Aorta (tissue), 5 donors: ENCODE measurements at places on chromosomes 13 and 19. TPM values are rescaled to one million over a fixed set of nuclear protein-coding genes. Genes with fewer than 3 reads are reported as not detected.

The ZNF626 gene
- polyA plus RNA-seq = 4.5 TPM

The MEIS3 gene
- polyA plus RNA-seq = 0.75 TPM

GRCh38 chr19:5943623-5944022 lies 29.6 kb downstream of the CAPS start:
- no peaks in the 10 kb centered on the region for H3K4me1 ChIP-seq
- H3K27me3 ChIP-seq = no peaks in the 10 kb centered on the region
- no peak overlapping the region for H3K4me3 ChIP-seq
- H3K36me3 ChIP-seq = peaks cover 4% of the 10 kb centered on the region
- no peak overlapping the region for H3K27ac ChIP-seq

GRCh38 chr13:46893798-46894560 lies 2.9 kb downstream of the HTR2A start:
- H3K36me3 ChIP-seq = no peaks in the 10 kb centered on the region
- H3K27ac ChIP-seq = peak overlapping the region; percentile 81
- no peaks in the 10 kb centered on the region for H3K4me1 ChIP-seq
- H3K27me3 ChIP-seq = no peaks in the 10 kb centered on the region
- peak overlapping the region; percentile 62 for H3K4me3 ChIP-seq
- DNase-seq = peak; percentile 79

The NCAN gene
- not detected for polyA plus RNA-seq

The RSPH6A gene
- polyA plus RNA-seq = not detected

DNA sequence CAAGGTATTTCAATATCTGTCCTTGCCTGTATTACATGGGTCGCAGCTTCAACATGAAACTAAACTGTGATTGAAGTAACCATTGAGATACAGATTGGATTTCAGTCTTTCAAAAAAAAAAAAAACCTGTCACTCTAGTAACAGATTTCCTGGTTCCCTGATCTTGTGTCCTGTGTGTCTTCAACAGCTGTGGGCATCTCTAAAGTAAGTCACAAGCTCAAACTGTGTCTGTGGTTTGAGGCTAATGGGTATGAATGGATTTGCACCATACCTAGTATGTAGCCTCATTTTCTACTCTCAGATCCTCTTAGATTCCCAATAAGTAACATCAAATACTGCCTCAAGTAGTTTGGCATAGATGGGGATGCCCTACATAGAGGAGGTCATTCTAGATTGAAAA lies 300.1 kb downstream of the COG6 start:
- no peaks in the 10 kb centered on the region for H3K36me3 ChIP-seq
- DNase-seq = no peak
- no peak overlapping the region for H3K27ac ChIP-seq
- no peak overlapping the region for H3K4me3 ChIP-seq

DNA sequence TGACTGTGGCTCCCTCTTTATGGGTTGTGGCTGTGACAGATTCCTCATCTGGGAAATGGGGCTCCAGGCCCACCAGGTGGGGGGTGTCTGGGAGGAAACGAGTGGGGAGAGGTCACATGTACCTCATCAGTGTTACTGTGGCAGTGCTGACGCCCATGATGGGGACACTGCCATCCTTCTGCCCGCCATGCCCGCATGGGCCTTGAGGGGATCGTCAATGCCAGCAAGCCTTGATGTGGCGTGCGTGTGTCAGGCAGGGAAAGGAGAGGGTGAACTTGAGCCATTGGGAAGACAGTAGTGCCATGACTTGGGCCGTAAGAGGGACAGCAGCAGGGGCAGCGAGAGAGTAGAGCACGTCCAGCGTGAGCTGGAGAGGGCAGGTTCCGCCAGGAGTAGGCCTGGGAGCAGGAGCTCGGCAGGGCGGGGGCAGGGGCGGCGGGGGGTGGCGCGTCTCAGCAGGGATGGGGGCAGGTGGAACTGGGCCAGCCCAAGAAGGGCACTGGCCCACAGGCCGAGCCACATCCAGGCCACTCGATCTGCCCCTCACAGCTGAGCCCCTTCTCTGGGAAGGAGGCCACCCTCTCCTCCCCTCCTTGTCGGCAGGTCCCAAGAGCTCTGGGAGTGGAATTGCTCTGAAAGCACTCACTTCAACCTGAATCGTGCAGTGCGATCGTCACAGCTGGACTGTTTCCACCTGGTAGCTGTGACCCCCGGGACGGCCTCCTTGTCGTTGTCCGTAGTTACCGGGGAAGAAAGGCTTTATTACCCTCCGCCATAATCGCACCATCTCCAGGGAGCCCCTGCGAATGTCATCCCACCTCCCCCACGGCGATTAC lies 9.9 kb downstream of the KLHL26 start:
- no peaks in the 10 kb centered on the region for H3K27me3 ChIP-seq
- no peak overlapping the region for H3K27ac ChIP-seq
- no peak overlapping the region for H3K4me3 ChIP-seq
- DNase-seq = no peak

DNA sequence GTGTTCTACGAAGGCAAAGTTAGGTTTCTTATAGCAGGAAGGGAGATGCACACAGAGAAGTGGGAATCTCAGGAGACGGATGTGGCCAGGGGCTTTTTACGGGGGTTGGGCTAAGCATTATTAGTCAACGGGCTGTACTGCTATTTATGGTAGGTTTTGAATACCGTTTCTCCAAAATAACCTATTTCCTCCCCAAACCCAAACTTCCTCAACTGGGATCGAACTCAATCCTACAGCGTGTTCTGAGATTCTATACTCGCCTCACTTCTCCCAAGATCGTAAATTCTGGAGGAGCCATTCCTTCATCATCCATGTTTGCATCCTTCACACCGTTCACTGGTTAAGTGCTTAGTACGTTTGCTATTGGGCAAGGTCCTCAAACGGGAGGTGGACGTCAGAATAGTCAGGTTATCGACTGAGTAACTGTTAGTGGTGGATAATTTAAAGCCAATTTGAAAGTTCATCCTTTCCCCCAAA lies 1.2 kb upstream of the TRIM13 start:
- peaks cover 4% of the 10 kb centered on the region for H3K4me1 ChIP-seq
- H3K27me3 ChIP-seq = no peaks in the 10 kb centered on the region
- no peaks in the 10 kb centered on the region for H3K36me3 ChIP-seq
- peak overlapping the region; percentile 80 for H3K27ac ChIP-seq

The PSG1 gene
- not detected for polyA plus RNA-seq

DNA sequence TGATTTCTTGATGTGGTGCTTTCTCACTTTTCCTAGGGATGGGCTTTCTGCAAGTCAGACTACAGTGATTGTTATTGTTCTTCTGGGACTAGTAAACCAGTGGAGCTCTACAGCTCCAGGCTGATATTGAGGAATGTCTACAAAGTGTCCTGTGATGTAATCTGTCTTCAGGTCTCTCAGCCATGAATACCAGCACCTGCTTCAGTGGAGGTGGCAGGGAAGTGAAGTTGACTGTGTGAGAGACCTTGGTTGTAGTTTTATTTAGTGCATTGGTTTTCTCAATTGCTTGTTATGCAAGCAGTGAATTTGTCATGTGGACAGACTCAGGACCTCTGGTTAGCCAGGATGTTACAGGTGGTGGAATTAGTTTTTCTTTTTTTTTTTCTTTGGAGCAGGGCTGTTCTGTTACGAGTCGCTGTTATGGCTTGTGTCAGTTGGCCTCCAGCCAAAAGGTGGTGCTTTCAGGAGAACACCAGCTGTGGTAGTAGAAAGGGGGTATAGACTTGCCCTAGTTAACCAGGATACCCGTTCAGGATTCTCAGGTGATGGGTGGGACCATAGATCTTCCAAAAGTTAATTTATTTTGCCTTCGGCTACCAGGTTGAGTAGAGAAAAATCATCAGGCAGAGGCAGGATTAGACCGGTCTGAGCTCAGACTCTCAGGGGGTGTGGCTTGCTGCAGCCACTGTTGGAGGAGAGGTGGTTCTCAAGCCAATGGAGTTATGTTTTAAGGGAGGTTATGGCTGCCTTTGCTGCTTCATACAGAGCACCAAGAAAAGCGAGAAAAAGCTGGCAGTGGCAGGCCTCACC lies 11.9 kb upstream of the ZNF675 start:
- H3K27ac ChIP-seq = no peak overlapping the region
- DNase-seq = no peak
- no peak overlapping the region for H3K4me3 ChIP-seq
- H3K27me3 ChIP-seq = no peaks in the 10 kb centered on the region
- H3K4me1 ChIP-seq = no peaks in the 10 kb centered on the region
- no peaks in the 10 kb centered on the region for H3K36me3 ChIP-seq

- no peak overlapping the region for H3K4me3 ChIP-seq
- peaks cover 2% of the 10 kb centered on the region for H3K36me3 ChIP-seq
- H3K4me1 ChIP-seq = no peaks in the 10 kb centered on the region
- no peak overlapping the region for H3K27ac ChIP-seq
- DNase-seq = no peak
Measured at GRCh38 chr19:49807058-49807903, 5.8 kb downstream of the FUZ start.

The KCTD4 gene
- polyA plus RNA-seq = 0.26 TPM

The C19orf67 gene
- polyA plus RNA-seq = not detected

GRCh38 chr19:46887240-46887782 lies 26.5 kb downstream of the ARHGAP35 start:
- H3K36me3 ChIP-seq = no peaks in the 10 kb centered on the region
- no peaks in the 10 kb centered on the region for H3K27me3 ChIP-seq
- DNase-seq = no peak

DNA sequence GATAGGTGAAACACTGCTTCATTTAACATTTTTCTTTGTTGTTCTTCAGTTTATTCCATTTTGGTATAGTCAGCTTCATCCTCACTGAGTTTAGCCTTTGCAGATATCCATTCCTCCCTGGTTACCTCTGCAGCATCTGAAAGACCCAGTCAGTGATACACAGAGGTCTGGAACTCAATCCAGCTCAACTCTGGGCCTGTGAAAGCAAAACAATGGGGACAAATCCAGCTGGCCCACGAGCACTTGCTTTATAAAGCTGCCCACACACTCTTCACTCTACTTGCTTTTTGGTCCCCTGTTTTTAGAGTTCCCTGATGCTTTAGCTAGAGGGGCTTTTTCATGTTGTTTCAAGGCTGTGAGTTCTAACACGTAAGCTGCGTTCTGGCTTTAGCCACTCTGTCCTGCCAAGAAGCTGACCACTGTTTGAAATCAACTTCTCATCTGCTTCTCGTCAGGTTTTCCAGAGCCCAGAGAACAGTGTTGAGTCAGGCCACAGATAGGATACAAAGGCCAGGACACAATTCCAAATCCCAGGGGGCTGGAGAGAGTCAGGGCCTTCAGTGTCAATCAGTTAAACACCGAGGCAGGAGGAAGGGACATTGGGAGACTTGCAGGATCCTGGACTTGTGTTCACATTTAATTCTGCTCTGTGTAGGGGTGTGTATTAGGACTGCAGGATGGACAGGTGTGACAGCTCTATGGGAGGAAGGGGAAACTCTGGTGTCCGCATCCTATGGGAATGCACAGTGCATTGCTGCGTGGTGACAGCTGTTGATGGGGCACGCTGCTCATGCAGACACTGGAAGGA lies 83.5 kb upstream of the RNF113B start:
- H3K36me3 ChIP-seq = no peaks in the 10 kb centered on the region
- H3K27me3 ChIP-seq = no peaks in the 10 kb centered on the region
- H3K27ac ChIP-seq = no peak overlapping the region
- H3K4me1 ChIP-seq = no peaks in the 10 kb centered on the region
- no peak for DNase-seq
- H3K4me3 ChIP-seq = no peak overlapping the region

DNA sequence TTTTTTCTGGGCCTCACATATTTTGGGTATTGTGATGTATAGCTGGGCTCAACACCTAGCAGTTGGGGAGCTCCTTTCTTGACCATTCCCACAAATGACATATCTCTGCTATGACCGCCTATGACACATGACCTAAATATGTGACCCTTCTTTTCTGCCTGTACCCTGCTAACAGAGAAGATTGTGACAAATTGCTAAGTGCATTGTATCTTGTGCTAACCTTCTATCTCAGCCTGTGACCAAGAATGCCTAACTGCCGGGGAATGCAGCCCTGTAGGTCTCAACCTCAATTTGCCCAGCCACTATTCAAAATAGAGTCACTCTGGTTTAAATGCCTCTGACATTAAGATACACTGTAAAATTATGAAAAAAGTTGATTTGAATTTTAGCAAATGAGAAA lies 6.8 kb upstream of the ZNF429 start:
- no peak overlapping the region for H3K27ac ChIP-seq
- no peaks in the 10 kb centered on the region for H3K27me3 ChIP-seq
- H3K36me3 ChIP-seq = no peaks in the 10 kb centered on the region
- DNase-seq = no peak

GRCh38 chr13:111265006-111265700 lies 55.3 kb upstream of the TEX29 start:
- no peak for DNase-seq
- peaks cover 3% of the 10 kb centered on the region for H3K36me3 ChIP-seq
- no peak overlapping the region for H3K27ac ChIP-seq
- no peaks in the 10 kb centered on the region for H3K27me3 ChIP-seq
- no peaks in the 10 kb centered on the region for H3K4me1 ChIP-seq

The ZNF428 gene
- 37.1 TPM for polyA plus RNA-seq

GRCh38 chr19:42284591-42285341 lies 15.7 kb downstream of the CIC start:
- H3K4me3 ChIP-seq = peak overlapping the region; percentile 24
- DNase-seq = no peak
- H3K4me1 ChIP-seq = peaks cover 3% of the 10 kb centered on the region
- no peaks in the 10 kb centered on the region for H3K27me3 ChIP-seq

- H3K36me3 ChIP-seq = peaks cover 6% of the 10 kb centered on the region
- peaks cover 2% of the 10 kb centered on the region for H3K4me1 ChIP-seq
- no peak overlapping the region for H3K27ac ChIP-seq
- H3K27me3 ChIP-seq = no peaks in the 10 kb centered on the region
- no peak for DNase-seq
Measured at GRCh38 chr13:73715114-73715910, 418.9 kb downstream of the KLF12 start.

The ZNF302 gene
- polyA plus RNA-seq = 23.8 TPM

The RUBCNL gene
- polyA plus RNA-seq = 3.5 TPM

DNA sequence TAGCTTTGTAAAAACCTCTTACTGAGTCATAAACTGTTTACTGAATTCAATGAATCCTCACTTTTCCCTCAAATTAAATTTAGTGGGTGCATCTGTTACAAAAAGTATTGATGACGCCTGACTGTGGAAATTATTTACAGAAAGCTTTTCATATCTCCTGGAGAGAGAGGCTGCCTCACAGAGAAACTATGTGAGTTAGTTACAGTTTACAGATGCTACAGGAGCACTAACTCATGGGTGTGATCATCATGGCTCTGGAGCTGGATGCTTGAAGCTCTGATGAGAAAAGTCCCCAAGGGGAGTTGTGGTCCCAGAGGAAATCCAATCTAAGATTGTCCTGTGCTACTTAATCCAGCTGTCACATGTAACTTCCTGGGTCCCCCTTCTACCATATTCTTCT lies 590.8 kb downstream of the LMO7 start:
- no peaks in the 10 kb centered on the region for H3K4me1 ChIP-seq
- DNase-seq = no peak
- H3K36me3 ChIP-seq = no peaks in the 10 kb centered on the region
- no peaks in the 10 kb centered on the region for H3K27me3 ChIP-seq
- H3K27ac ChIP-seq = no peak overlapping the region
- no peak overlapping the region for H3K4me3 ChIP-seq

The CCDC70 gene
- not detected for polyA plus RNA-seq

DNA sequence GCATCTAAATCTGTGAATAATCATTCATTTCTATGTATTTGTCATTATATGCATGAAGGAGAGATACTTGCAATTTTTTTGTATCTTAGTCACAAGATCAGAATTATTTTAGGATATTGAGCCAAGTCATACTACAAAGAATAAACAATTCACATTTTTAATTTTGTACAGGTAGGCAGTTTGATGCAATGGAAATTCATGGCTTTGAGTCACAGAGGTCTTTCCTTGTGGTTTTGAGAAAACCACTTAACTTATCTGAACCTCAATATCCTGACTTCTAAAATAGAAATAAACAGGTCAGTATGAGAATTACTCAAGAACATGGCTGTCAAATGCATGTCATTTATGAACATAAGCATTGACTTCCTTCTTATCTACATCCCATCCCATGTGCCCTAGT lies 221.4 kb upstream of the SLC10A2 start:
- H3K36me3 ChIP-seq = no peaks in the 10 kb centered on the region
- no peaks in the 10 kb centered on the region for H3K27me3 ChIP-seq
- H3K27ac ChIP-seq = no peak overlapping the region
- no peak overlapping the region for H3K4me3 ChIP-seq
- DNase-seq = no peak
